ENCODE measurements at places on chromosomes 2 and 18.

- no peak for DNase-seq
Observed at GRCh38 chr18:74637070-74637469, 39.4 kb downstream of the ZNF407 start.

DNA sequence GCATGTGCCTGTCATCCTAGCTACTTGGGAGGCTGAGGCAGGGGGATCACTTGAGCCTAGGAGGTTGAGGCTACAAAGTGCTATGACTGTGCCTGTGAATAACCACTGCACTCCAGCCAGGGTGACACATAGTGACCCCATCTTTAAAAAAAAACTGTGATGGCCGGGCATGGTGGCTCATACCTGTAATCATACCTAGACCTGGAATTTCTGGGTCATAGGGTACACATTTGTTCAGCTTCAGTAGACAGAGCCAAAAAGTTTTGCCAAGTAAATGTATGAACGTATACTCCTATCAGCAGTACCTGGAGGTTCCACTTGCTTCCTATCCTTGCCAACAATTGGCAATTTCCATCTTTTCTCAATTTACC, 6.4 kb upstream of the IGFBP2 start:
- no peak for DNase-seq

DNA sequence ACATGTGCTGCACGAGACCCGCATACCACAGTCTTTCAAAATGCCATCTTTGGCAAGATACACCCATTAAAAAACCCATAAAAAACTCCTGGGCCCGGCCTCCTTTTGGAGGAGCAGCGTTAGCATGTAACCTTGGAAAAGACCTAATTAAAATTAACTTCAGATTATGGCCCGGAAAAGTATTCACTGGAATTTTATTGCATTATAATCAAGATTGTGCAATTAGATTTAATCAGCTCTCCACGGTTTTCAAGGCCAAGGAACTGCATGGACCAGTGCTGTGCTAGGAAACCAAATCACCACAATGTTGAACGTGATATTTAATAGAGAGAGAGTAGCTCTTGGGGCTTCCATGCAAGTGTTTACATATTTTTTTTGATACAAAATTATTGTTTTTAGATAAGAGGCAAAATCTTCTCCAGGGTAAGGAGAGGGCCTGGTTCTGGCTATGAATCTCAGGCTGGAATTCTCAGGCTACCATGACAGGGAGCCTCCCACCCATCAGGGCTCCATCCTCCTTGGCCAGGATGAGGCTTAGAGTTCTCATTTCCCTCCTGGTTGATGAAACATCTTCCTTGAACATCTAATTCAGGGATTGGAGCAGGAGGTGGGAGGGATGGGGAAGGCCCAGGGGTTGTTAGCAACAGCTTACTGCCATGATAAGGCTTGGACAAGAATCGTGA, 82.0 kb upstream of the TTC39C start:
- no peak for DNase-seq

GRCh38 chr2:43798300-43798699, 24.5 kb downstream of the DYNC2LI1 start:
- DNase-seq = no peak

DNA sequence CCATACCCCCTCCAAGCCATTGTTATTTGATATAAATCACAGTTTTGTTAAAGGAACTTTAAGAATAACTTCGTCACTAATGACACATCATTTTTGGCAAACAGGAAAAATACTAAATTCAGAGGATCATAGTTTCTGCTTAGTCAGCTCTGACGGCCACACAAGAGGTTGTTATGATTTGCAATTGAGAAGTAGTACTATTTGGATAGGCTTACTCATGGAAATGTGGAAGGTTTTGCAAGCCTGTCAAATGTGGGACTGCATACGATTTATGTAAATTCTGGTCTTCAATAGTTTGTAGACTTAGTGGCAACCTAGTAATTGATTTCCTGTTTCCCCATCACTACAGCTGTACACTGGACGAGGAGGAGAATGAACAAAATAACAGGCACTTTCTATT, 108.1 kb downstream of the ARHGEF33 start:
- DNase-seq = no peak

Data from activated CD4-positive, alpha-beta T cell treated with anti-CD3 and anti-CD28 coated beads for 4 hours (primary cell).